ENCODE measurements at places on chromosomes 7 and 10.

- no peak for DNase-seq
Measured at GRCh38 chr10:11395161-11395560, 216.3 kb downstream of the USP6NL start.

GRCh38 chr10:58508316-58508715 is 4.4 kb upstream of the BICC1 start:
- DNase-seq, result peak; percentile 92

DNA sequence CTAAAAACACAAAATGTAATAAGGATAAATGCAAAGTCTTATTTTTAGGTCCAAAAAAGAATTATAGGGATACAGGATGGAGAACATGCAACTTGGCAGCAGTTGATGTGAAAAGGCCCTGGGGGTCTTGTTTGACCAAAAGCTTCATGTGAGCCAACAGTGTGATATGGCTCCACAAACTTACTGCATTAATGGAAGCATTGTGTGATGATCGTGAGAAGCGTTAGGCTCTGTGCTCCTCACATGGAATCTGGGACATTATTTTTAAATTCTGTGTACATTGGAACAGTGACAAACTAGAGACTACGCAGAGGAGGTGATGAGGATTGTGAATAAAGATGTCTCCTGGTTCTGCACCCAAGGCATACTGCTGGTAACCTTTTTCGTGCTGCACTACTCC is 39.1 kb upstream of the CALD1 start:
- no peak for DNase-seq

DNA sequence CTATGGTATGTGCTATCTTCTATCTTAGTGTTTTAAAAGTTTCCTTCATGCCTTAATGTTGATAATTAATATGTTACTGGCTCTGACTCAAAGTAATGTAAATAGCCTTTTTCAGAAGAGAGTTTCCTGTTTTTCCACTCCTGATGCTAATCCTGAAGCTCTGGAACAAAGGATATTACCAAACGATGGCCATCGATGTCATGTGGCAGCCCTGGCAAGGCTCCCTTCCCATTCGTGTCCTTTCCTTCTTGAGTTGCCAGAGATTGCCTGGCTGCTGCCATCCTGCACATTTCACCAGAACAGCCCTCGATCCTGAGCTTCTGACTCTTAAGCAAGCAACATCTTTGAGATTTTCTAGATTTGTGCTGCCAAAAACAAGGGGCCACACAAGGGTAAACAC is 46.0 kb downstream of the RNF133 start:
- DNase-seq, result no peak

DNA sequence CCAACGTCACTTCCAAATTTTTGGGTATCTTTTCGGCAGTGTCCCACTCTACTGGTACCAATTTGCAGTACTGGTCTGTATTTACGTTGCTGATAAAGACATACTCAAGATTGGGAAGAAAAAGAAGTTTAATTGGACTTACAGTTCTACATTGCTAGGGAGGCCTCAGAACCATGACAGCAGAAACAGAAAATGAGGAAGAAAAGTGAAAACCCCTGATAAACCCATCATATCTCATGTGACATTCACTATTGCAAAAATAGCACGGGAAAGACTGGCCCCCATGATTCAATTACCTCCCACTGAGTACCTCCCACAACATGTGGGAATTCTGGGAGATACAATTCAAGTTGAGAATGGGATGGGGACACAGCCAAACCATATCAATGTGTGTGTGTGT is 364.0 kb upstream of the KCND2 start:
- no peak for DNase-seq

- DNase-seq, result peak; percentile 55
Measured at GRCh38 chr7:102279537-102280400, 6.9 kb upstream of the SH2B2 start.

- DNase-seq, result no peak
Measured at GRCh38 chr10:71127104-71127503, 85.3 kb upstream of the UNC5B start.

GRCh38 chr7:150721970-150722373 is 5.6 kb downstream of the GIMAP1 start:
- DNase-seq, result no peak

DNA sequence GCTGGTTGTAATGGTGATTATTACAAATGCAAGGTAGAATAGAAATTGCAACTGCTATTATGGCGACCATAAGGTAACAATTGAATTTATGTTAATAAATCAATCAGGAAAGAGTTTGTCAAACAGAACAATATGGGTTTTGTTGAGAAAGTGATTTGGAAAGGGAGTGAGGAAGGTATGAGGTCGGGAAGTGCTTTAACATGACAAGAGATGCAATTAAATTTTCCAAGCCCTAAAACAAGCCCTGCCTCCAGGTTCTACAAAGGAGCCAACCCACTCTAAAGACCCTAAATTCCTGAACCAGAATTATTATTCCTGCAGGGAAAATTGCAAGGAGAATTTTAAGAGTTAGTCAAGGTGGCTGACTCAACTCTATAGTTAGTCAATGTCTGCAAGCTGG is 363.7 kb downstream of the BMPER start:
- no peak for DNase-seq

DNA sequence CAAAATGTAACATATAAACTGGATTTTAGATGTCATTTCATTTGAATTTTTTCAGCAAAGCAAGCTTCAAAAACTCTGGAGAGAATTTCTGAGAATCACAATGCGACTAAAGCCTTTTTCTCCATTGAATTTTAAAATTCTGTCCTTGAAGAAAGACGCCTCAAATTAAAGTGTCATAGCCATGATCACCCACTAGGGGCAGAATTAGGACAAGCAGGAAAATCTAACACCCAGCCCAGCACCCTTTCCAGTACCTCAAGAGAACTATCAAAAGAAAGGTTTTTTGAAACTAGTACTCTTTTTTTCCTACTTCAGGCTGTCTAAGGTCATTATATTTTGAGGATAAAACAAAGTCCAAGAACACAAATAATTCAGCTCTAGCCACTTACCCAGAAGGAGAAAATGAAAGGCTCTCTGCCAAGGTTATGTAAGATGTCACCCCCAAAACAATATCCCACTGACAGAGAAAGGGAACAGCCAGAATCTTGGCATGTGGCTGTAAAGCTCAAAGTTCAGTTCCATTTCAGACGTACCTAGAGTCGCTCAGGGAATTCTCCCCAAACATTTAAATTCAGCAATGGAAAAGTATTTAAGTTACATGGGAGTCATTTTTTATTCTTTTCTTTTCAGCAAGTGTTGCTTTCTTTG is 299.4 kb downstream of the SNX13 start:
- peak; percentile 31 for DNase-seq

GRCh38 chr7:104929921-104930320 is 84.1 kb upstream of the KMT2E start:
- no peak for DNase-seq

- peak; percentile 16 for DNase-seq
Measured at GRCh38 chr10:74949843-74950765, 123.7 kb downstream of the KAT6B start.

- no peak for DNase-seq
Measured at GRCh38 chr7:28645866-28646265, 233.5 kb downstream of the CREB5 start.

DNA sequence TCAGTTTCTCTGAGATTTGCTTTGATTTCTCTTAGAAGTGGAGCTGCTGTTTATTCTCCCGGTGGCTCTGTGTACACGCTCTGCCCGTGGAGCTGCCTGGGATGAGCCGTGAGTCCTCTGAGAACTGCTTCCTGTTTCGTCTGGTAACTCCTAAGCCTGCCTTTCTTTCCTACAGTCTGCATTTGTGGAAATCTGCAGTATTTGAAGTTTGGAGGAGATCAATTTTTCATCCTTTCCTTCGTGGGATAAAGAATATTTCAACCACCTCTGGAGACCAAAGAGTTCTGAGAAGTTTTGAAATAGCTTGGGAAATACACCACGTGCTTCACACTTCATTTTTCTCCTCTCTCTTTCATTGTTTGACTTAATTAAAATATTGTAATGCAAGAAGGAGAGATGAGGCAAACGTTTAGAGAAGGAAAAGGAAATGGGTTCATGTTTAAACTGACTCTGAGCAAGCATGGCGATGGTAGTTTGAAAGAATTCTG is 311.9 kb downstream of the LRMDA start:
- no peak for DNase-seq

- DNase-seq, result no peak
Measured at GRCh38 chr10:71729161-71729636, 9.6 kb upstream of the C10orf105 start.

GRCh38 chr10:125201791-125202622 is 41.6 kb upstream of the CTBP2 start:
- no peak for DNase-seq

DNA sequence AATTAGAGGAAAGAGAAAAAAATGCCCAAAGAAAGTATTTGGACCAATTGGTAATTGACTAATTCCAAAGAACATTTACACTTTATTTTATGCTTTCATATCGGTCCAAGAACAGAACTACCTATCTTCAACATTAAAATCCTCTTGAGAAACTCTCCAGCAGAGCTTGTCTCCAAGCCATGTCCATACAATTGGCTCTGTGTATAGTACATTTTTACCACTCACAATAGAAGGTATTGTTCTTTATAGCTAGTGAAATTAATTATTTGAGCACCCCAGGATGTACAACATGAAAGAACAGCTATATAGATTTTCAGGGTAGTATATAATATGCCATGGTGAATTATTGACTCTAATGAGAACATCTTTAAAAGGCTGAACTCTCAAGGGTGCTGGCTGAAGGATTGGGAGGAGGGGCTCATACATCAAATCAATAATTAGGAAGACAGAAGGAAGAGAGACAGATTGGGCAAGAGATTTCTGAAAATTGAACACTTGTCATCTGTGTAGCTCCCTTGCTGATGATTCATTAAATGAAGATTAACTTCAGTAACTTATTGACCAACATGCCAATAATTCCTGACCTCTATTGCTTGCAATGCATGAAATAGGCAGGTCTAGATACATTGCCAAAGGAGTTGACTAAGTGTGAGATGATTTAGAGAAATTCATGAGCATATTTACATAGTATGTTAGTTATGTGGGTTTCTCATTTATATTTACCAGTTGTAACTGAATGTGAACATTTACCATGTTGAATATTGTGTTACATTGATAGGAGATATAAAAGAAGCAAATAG is 249.7 kb downstream of the MTERF1 start:
- DNase-seq, result no peak

DNA sequence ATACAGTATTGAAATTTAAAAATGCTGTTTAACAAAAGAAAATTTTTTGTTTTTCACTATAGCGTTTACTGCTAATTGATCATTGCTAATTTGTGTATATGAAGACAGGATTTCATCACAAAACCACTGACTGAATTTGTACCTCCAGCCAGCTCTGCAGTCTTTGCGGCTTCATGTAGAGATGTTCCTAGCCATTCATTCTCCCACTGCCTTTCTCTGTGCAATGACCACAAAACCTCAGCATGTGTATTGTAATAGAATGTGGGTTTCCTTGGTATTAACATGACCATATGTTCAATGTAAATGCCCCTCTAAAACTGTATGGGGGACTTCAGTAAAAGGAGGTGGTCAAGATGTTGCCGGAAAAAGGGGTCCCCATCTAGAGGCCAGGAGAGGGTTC is 81.1 kb upstream of the STEAP1B start:
- DNase-seq, result no peak

DNA sequence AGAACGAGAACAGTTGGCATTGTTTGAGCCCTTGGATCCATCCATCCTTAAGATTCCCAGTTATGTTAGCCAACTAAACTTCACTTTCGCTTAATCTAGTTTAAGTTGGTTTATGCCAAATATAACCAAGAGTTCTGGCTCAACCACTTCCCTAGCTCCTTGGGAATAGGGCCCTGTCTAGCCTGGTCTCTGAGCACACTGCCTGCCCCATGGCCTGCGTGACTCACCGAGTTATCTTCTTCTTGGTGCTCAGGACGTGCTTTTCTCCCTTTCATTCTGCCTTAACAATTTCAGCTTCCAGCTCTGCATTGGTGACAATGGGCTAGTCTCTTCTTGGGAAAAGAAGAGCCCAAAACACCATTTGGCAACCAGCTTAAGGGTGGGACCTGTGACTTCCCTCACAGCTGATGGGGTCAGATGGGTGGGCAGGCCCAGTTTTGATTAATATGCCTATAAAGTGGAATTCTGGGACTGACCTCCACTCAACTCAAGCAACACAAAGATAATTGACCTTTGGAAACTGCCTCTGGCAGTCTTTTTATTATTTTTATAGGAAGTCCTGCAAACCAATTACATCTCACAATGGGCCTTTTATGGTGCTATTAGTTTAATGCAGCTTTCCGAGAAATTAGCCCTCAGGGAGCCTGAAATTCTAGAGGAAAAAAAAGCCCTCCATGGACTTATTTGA is 126.4 kb downstream of the CFAP58 start:
- no peak for DNase-seq
